WTC11 (cell line): ENCODE measurements at places on chromosomes 2 and 18. TPM values are rescaled to one million over a fixed set of nuclear protein-coding genes. Genes with fewer than 3 reads are reported as not detected.

Gene GPAT2
- total RNA-seq, result 0.20 to 0.66 TPM (median 0.55 TPM) in 3 replicates

Gene CCDC102B
- 3.1 to 5.1 TPM (median 3.2 TPM) in 3 replicates for total RNA-seq

Gene CERKL
- 0.14 to 0.24 TPM in 2 of 3 replicates, not detected in the other for total RNA-seq

Gene EFR3B
- 8.9 to 10.1 TPM (median 9.7 TPM) in 3 replicates for total RNA-seq

Gene OSR1
- 0.22 to 0.55 TPM (median 0.27 TPM) in 3 replicates for total RNA-seq

Gene GPR35
- 0.22 to 0.60 TPM (median 0.46 TPM) in 3 replicates for total RNA-seq

Gene LYG2
- total RNA-seq, result 0.25 TPM in 1 of 3 replicates, not detected in the others

Gene MEP1B
- total RNA-seq, result 0.07 TPM in 1 of 3 replicates, not detected in the others

Gene OBSL1
- 159 to 221 TPM (median 213 TPM) in 3 replicates for total RNA-seq

- DNase-seq, result no peak
Observed at GRCh38 chr2:65539633-65540032, 107.2 kb upstream of the SPRED2 start.

DNA sequence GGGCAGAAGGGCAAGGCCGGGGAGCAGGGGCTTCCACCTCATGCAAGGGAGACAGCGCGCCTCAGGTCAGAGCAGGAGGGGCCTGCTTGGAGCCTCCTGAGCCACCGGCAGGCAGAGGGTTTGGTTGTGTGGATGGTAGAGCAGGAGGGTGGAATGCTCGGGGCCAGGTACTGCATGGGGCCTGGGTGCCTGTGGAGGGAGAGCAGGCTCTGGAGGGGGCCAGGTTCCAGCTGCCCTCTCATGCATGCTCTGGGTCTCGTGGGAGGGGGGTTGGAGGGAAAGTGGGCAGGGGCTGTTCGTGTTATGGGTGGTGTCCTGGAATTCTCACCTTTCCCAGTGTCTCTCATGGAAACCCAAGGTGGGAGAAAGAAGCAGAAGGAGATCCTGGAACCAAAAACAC is 3.2 kb upstream of the IL1R2 start:
- no peak for DNase-seq

- no peak for DNase-seq
Observed at GRCh38 chr2:179461420-179461819, 196.8 kb upstream of the SESTD1 start.

DNA sequence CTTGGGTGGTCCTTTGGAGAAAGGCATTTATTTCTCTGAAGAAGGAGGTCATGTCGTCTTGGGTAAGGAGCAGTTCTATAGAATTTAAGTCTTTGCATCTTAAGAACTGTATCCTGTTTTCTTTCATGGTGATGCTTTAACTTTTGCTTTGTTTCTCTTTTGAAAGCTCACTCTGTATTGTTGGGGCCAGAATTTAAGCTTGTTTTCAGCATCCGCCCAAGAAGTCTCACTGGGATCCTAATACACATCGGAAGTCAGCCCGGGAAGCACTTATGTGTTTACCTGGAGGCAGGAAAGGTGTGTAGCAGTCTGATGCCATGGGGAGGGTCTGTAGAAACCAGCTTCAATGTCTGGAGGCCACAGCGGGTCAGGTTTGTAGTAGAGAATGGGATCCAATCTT is 64.7 kb upstream of the TTC39C start:
- no peak for DNase-seq

DNA sequence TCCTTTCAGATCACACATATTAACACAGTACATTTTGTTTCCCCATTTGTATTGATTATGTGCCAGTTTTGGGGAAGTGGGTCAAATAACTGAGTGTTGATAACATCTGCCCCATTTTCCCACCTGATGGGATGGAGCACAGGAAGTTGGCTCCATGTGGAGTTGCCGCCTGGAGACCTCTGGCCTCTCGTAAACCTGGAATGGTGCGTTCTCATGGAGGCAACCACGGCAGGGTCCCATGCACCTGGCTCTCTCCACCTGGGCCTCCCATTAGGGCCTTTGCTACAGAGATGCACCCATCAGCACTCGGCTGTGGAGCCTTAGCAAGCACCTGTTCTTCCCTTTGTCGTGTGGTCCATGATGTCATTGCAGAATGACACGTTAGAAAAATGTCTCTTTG is 130.6 kb downstream of the MBP start:
- no peak for DNase-seq

DNA sequence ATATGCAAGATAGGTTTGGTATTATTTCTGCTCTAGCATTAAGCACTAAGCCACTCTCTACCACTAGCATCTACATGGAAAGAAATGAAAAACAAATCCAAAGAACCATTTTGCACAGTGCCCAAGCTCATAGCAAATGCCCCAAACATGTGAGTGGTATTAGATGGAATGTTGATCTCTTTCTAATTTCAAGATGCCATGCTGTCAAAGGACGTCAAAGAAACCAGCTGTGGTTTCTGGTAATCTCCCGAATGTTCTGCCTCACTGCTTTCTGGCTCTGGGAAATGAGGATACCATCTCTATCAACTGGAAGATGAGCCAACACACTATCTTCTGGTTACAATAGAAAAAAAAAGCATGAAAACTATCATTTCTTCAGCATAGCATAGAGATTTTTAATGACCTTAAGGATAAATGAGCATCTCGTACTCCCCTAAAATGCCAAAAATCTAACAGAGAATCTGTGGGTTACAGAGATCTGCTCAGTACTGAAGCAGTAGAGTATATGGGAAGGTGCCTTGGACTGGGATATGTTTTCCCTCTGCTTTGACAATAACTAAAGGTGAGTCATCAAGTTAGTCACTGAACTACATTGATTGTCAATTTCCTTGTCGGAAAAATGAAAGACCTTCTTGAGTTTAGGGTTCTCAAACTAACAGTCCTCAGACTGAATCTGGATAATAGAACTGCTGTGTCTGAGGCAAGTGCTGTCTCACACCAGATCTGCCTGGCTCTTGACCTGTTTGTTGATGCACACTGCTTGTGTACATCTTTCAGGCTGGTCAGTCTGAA is 244.8 kb upstream of the NCKAP5 start:
- DNase-seq, result no peak

- no peak for DNase-seq
Observed at GRCh38 chr2:35343135-35343534, 1012.4 kb upstream of the CRIM1 start.

GRCh38 chr2:172105471-172106107 is 2.9 kb upstream of the DLX2 start:
- no peak for DNase-seq

- no peak for DNase-seq
Observed at GRCh38 chr2:42523341-42523740, 29.6 kb upstream of the KCNG3 start.

GRCh38 chr2:26477126-26477910 is 606 bp downstream of the OTOF start:
- no peak for DNase-seq

DNA sequence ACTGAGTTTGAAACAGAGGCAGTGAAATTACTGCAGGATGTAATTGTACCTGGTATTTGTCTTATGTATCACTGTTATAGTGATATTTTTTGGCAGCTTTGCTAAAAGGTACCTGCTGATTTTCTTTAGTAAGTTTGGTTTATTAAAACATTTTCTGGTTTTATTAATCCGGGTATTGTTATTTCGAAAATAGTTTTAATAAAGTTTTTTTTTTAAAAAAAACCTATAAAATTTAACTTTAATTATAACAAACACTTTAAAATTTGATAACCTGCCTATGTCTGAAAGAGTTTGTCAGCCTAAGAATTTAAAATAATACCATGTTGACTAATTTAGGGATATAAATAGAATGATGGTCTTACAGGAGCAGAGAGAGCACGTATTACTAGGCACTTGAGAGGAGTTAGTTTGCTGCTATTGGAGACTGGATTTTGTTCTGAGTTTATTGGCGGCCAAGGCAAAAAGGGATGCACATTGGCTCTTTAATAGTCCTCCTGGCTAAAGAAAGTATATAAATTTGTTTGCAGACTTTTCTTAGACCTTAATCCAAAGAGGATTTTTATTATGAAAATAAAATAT is 12.1 kb downstream of the EHBP1 start:
- no peak for DNase-seq

- no peak for DNase-seq
Observed at GRCh38 chr18:1475867-1476266, 571.2 kb downstream of the ADCYAP1 start.

DNA sequence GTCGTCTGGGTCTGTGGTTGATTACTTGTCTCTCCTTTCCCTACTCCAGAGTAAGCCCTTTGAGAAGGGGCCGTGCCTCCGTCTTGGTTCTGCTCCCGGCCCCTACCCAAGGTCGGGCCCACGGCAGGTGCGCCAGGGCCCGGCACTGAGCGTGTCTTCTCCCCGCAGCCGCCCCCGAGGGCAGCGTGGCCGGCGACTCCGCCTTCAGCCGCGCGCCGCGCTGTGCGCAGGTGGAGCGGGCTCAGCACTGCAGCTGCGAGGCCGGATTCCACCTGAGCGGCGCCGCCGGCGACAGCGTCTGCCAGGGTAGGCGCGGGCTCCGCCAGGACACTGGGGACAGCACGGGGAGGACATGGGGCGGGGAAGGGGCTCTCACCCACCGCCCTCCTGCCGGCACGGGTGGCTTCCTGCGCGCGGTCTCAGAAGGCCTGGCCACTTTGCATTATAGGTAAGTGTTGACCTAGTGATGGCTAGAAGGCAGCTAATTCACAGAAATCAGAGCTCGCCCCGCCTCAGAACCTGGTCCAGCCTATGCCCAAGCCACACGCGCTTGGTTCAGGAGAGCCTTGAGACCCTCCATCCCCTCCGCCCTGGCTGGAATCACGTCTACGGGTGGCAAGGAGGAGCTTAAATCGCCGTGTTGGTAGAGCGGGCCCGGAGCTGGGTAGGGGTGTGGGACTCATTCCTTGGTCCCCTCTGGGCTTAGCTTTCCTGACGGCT is 43.5 kb downstream of the FBLN7 start:
- peak; percentile 73 for DNase-seq

DNA sequence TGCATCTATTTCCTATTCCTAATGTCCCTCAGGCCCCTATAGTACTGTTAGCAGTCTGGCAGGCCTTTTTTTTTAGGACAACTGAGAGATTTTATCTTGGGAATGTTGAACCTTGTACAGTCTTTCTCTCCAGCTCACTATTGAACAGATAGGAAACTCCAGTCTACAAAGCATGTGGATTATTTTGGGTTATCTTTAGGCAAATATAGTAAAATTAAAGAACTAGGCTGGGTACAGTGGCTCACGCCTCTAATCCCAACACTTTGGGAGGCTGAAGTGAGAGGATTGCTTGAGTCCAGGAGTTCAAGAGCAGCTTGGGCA is 102.7 kb downstream of the OSBPL6 start:
- no peak for DNase-seq

GRCh38 chr18:3097082-3097481 is 84.1 kb upstream of the LPIN2 start:
- no peak for DNase-seq

DNA sequence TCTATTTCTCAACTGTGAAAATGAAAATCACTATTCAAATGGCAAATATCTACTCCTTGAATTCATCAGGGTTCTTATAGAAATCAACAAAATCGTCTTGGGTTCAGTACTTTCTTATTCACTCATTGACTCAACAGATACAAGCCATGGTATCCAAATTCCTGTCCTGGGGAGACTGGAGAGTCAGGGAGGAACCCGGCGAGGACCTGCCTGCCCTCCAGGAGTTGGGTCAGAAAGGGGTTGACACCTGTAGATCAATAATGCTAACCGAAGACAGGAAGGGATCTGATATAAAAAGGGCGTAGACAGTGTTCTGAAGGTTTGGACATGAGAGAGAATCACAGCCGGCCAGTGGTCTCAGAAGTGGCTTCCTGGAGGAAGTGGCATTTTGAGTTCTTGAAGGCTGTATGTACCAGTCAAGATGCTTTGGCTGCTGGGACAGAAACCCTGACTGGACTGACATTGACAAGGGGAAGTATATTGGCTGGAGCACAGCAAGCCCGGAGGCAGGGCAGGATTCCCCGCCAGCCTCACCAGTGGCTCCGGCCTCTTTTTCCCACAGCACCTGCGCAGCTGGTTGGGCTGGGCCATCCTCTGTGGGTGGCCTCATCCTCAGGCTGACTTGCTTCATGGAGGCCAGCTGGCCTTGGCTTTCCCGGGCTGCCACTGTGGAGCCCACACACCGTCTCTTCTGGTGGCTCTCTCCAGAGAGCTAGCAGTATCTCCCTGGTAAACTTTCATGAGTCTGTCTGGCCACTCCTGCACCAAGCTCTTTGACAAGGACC is 3.0 kb downstream of the LRRFIP1 start:
- no peak for DNase-seq

- DNase-seq, result no peak
Observed at GRCh38 chr2:19769513-19769912, 132.3 kb downstream of the TTC32 start.

DNA sequence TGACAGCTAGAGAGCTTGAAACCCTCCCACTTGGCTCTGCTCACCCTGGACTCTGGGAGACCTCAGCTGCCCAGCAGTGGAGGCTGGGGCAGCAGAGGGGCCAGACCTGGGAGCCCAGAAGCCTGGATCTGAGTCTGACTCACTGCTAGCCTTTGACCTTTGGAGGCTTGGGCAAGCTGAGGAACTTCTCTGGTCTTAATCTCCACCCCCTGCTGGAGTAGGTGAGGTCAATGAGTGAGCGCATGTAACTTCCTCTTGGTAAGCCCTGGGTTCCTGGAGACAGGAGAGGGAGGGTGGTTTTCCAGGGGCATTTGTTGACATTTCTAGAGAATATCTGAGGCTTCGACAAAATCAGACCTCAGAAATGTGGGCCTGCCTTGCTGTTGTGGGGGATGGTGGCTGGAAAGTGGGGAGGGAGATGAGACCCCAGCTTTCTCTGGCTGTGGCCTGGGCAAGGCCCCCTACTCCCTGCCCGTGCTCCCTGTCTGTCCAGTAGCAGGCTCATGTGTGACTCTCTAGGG is 73.0 kb upstream of the YWHAQ start:
- no peak for DNase-seq

DNA sequence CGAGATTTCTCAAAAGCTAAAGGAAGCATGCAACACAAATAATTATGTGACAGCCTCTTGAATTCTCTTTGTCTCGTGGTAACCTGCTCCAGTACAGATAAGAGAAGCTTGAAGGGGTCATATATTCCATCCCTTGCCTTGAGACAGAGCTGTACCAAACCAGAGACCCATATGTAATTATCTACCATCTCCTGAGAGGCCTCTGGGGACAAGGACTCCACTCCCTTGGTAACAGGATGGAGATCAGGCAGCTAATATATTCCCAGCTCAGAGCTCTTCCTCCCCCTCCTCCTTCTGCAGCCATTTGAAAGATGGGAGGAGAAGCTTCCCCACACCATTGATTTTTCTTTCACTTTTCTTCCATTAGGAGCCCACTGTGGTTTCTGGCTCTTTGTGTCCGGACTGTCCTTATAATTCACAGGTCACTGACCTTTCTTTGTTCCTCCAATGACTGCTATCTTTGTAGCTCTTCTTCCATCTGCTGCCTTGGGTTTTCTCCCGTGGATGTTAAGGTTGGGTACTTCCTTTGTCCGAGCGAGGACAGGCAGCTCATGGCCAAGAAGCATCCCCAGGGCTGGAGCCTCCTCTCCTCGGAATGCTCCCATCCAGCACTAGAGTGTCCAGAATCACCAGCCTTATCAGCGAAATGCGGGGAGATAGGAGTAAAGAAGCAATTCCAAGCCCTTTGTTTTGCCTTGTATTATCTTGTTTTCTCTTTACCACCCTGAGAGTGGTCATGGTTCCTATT is 72.6 kb upstream of the STPG4 start:
- no peak for DNase-seq

- no peak for DNase-seq
Observed at GRCh38 chr2:24107336-24107735, 15.8 kb downstream of the PFN4 start.
